Right ventricle myocardium superior (tissue), 1 donor: ENCODE measurements at places on chromosomes 5 and 9.

- no peak for DNase-seq
Measured at GRCh38 chr9:14341437-14342122, 27.6 kb upstream of the NFIB start.

- no peak for DNase-seq
Measured at GRCh38 chr5:172674155-172674554, 33.1 kb downstream of the NEURL1B start.

- no peak for DNase-seq
Measured at GRCh38 chr5:16544607-16545374, 72.0 kb downstream of the RETREG1 start.

DNA sequence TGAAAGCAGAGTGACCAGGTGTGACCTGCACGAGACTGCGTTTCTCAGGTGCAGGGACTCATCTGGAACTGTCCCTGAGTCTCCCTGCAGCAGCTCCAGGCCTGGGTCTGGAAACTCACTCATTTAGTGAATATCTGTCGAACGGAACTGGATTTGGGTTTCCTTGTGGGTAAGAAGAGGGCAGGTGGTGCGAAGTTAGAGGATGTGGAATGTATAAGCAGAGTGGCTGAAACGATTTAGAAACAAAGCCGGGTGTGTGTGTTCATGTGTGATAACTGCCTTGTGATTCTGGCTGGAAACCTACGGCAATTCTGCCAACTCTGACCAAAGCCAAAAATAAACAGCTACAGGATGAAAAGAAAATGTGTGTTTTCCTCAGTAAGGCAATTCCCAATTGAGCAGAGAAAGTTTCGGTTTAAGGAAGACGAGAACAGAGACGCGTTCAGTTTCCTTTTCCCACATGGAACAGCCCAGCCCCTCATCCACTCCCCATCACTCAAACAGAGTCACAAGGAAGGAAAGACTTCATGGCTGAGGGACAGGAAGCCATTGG is 130.3 kb downstream of the NSG2 start:
- no peak for DNase-seq

DNA sequence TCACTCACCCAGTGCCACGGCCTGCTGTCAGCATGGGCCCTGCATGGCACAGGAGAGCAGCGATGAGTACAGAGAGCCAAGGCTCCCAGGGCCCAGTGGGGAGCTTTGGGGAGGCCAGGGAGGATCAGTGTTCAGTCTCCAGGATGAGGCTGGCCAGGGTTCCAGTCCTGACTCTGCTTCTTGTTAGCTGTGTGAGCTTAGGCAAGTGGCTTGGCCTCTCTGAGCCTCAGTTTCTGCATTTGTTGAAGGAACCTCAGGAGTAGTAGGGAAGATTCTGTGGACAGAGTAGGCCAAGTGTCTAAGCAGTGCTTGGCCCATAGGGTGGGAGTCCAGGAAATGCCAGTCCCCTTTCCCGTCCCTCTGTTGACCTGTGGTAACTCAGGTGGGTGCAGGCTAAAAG is 39.5 kb downstream of the ERGIC1 start:
- no peak for DNase-seq

- no peak for DNase-seq
Measured at GRCh38 chr5:17373406-17373805, 124.6 kb upstream of the TAF11L2 start.

DNA sequence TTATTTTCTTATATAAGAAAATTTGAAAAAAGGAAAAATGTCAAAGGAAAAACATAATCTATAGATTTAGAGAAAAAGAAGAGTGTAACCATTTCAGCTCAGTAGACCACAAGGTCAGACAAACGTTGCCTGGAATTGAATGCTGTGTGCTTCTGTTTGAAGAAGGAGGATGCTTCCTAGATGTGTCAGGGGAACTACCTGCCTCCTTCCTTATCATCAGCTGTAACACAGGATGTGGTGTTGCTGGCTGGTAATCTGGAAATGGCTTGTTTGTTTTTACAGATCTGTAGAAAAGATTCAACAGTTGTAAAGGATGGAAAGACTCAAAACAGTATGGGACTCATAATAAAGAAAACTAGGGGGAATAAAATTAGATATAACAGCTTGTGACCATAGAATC is 160.7 kb upstream of the MEF2C start:
- no peak for DNase-seq

DNA sequence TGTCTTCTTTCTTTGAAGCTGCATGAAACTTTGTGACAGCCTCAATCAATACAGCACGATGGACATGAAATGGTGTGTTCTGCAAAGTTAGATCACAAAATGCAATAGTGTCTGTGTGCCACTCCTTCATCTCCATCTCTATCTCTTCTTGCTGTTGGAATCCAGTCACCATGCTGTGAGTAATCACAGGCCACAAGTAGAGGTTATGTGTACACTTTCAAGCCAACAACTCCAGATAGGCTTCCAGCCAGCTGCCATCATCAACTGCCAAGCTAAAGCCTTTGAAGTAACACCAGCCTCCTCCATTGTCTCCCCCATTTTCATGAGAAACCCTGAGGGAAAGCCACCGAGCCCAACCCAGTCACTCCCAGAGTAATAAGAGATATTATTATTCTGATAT is 360.6 kb downstream of the PTPRD start:
- DNase-seq: peak; percentile 66

DNA sequence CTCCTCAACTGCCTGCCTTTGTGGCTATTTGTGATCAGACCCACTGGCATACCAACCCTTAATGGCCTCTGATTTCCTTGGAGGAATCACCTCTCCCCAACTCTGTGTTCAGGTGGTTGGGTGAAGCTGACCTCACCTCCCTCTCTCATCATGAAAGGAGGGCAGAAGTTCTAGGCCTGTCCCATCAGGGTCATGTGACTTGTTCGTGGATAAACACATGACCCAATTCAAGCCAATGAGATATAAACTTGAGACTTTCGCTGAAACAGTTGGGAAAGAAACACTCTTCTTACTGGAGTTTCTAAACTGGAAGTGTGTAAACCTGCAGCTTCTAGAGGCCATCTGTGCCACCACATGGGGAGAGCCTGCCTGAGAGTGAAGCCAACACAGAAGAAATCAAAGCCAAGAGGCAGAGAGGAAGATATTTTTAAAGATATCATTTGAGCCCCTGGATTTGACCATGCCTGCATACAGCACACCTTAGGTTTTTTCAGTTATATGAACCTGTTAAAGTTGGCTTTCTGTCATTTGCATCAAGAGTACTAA is 5.8 kb downstream of the GABBR2 start:
- no peak for DNase-seq
